ENCODE measurements at places on chromosomes 5 and 9.

DNA sequence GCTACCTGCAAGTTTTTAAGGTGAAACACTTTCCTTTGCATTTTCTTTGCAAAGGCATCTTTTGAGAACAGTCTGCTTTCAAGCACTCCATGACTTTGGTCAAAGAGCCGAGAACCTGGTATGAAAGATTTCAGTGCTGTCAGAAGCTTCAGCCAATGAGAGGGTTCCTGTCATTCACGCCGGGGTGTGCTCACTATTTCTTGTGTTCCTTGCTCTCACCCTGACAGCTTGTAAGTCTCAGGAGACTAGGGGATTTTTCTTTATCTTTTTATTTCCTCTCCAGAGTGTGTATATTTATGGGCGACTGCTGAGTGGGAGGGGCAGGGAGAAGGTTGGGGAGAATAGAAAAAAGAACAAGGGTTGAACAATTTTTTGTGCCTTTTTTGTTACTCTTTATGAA is 334.0 kb downstream of the PSAT1 start:
- DNase-seq, result no peak

DNA sequence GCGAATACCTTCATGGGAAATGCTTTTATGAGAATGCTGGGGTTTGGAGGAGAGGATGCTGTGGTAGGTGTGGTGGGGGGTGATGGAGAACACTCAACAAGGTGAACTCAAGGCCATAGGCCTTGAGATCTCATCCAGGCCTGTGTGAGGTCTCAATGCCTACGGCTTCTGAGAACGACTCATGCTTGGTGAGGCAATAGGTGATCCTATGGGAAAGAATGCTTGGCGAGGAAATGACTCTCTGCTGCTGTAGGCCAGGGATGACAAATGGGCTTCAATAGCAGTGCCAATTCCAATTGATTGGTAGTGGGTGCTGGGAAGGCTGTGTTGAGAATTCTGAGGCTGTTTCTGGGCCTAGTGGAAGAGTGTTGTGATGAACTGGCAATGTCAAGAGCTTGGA is 280.2 kb upstream of the CLINT1 start:
- DNase-seq, result no peak

GRCh38 chr5:54700986-54701578 is 183.5 kb downstream of the SNX18 start:
- no peak for DNase-seq

DNA sequence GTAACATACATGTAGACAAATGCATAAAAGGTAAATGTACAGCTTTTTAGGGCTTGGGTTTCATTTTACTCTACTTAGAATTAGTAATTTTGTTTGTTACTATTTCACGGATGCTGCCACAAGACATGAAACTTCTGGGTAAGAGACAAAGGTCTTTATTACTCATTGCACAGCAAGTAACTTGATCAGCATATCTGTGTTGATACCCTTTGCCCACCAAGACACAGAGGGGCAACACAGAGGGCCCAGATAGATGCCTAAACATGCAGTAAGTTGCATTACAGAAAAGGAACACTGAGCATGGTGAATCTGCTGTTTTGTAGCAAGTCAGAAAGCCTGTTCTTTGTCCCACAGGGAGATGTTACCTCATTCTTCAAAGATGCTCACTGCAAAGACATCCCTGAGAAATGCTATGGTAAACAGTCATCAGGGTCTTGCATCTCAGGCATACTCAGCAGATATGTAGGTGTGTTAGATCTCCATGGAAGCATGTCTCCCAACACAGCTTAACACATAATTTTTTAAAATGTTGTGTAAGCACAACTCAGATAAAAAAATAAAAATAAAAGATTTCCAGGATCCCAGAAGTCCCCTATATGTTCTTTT is 10.3 kb downstream of the ITGA2 start:
- DNase-seq, result no peak

DNA sequence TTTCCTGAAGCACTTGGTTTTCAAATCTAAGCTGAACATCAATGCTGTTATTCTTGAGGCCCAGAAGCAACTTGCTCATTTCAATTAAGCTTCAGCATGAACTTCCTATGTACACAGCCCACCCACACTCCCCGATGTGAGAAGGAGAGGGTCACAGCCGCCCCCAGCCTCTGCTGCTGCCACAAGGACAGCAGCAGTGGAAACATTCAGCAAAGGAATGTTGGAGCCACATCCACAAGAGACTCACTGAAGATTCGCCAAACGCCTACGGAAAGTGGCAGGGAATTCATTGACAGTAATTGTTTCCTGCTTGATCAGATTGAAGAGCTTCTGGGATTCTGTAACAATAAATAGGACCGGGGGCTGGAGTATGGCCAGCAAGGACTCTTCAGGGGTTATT is 2.9 kb downstream of the TGFBI start:
- DNase-seq, result no peak

DNA sequence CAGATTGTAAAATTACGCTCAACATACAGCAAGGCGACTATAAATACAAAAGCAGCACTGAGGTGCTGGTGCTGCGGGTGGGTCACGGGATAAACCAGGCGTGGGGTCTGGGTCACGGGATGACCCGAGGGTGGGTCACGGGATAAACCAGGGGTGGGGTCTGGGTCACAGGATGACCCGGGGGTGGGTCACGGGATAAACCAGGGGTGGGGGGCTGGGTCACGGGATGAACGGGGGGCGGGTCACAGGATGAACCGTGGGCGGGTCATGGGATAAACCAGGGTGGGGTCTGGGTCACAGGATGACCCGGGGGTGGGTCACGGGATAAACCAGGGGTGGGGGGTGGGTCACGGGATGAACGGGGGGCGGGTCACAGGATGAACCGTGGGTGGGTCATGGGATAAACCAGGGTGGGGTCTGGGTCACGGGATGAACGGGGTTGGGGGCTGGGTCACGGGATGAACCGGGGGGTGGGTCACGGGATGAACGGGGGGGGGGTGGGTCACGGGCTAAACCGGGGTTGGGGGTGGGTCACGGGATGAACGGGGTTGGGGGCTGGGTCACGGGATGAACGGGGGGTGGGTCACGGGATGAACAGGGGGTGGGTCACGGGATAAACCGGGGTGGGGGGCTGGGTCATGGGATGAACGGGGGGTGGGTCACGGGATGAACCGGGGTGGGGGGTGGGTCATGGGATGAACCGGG is 30.2 kb upstream of the SLC9A3 start:
- DNase-seq, result no peak

DNA sequence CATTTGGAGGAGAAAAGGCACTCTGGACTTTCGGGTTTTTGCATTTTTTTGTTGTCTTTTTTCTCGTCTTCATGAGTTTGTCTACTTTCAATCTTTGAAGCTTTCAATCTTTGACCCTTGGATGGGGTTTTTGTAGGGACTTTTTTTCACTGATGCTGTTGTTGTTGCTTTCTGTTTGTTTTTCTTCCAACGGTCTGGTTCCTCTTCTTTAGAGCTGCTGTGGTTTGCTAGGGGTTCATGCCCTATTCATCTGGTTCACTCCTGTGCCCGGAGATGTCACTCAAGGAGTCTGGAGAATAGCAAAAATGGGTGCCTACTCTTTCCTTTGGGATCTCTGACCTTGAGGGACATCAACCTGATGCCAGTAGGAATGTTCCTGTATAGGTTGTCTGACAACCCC is 378.6 kb upstream of the TYRP1 start:
- DNase-seq, result no peak

GRCh38 chr5:107153283-107153682 is 517.5 kb downstream of the EFNA5 start:
- no peak for DNase-seq

DNA sequence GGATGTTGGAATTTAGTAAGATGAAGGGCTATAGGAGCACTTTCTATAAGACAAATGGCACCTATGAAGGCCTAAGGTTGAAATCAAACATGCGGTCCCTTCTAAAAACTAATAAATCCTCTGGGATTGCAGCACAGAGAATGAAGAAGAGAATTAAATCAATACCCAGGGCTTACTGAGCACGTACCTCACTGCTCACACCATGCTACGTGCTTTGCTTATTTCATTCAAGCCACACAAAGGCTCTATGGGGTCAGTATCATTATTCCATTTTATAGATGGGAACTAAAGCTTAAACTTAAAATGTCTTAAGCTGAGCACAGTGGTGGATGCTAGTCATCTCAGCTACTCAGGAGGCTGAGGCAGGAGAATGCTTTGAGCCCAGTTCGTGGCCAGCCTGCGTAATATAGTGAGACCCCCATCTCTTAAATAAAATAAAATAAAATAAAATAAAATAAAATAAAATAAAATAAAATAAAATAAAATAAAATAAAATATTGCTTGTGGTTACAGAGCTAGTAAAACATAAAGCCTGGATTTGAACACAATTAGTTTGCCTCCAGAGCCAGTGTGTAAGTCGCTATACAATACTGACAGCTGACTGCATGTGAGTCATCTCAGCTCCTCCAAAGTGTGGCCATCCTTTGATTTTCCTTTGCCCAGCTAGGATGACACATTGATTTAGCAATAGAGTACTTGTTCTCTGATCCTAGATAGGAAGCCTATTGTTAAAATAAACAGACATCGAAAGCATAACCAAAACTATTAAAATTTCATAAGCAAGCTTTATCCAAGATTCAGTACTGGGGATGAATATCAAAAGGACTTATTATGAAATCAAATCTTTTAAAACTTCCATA is 20.9 kb upstream of the DPYSL3 start:
- DNase-seq, result no peak

- no peak for DNase-seq
These were observed 114.4 kb downstream of the ZNF608 start for GRCh38 chr5:124631874-124632550.

DNA sequence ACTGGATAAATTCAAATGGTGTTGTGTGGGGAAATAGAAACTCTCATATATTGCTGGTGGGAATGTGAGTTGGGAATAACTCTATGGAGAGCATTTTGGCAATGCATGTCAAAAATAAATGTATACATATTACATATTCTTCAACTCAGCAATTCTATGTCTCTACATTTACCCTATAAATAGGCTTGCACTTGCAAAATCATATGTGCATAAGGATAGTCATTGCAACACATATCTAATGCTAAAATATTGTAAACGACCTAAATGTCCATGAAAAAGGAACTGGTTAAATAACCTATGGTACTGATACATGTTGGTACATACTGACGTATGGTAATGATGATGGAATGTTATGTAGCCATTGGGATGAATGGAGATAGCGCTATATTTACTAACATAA is 94.5 kb upstream of the CHD1 start:
- DNase-seq, result no peak

DNA sequence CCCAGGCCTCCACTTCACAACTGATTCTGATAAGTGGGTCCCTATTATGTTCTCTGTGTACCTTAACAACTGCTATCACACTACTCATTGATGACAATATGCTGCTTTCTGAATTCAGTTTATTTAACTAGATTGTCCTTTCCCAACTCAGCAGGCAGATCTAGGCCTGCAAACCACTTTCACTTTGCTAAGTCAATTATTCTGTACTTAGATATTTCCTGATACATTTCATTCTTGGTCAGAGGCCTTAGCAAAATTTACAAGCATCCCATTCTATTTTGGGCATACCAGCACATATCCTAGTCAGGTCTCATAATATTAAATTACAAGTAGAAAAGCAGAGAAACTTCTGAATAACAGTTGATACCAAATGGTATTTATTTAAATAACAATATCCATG is 235.7 kb upstream of the HAPLN1 start:
- DNase-seq, result no peak

- no peak for DNase-seq
These were observed 105.6 kb downstream of the OXCT1 start for GRCh38 chr5:41764650-41765049.

Measured in SK-N-DZ (cell line).